ENCODE measurements at places on chromosomes 2 and 18.

DNA sequence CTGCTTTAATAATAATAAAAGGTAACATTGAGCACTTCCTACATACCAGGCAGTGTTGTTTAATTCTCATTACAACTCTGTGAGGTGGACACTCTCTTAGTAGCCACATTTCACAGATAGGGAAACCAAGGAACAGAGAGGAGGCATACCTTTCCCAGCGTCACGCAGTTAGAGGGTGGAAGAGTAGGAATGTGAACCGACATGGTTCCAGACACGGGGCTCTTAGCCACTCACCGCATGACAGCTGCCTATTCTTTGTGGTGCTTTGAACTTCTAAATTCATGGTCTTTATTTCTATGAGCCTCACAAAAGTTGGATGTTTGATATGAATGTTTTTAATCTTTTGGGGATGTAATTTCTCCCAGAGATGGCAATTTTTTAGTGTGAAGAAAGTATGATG lies 76.0 kb downstream of the OSBPL6 start:
- no peak for DNase-seq

DNA sequence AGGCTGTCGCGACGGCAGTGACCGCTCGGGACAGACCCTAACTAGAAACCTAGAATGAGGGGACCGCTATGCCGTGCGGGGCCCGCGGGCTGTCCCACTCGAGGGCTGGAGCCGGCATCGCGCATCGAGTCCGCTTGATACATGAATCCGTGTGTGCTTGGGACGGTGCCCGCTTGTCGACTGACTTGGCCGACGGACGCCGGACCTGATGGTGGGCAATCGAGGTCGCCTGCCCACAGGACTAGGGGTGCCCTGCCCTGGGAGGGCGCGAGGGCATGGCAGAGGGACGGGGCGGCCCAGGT lies 749 bp upstream of the PTMA start:
- DNase-seq = peak; percentile 88

GRCh38 chr2:159201360-159202063 lies 85.0 kb downstream of the WDSUB1 start:
- no peak for DNase-seq

DNA sequence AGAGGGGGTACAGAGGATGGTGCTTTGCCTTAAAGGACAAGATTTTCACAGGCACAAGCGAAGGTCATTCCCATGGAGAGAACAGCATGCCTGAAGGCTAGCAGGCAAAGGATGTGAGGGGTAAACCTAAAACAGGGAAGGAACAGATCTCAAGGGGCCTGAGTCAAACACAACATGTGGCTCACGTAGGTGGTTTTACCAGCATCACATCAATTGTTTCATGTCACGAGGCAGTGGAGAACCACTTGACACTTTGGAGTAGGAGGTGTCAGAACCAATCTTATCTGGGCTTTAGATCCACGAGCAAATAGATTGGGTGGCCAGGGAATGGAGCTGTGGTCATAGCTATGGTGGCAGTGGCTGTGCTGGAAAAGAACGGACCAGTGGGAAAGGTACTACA lies 8.4 kb downstream of the COX5B start:
- no peak for DNase-seq

- DNase-seq = no peak
Observed at GRCh38 chr2:20573620-20574422, 77.1 kb downstream of the HS1BP3 start.

- no peak for DNase-seq
Observed at GRCh38 chr2:222477962-222478608, 53.7 kb downstream of the SGPP2 start.

DNA sequence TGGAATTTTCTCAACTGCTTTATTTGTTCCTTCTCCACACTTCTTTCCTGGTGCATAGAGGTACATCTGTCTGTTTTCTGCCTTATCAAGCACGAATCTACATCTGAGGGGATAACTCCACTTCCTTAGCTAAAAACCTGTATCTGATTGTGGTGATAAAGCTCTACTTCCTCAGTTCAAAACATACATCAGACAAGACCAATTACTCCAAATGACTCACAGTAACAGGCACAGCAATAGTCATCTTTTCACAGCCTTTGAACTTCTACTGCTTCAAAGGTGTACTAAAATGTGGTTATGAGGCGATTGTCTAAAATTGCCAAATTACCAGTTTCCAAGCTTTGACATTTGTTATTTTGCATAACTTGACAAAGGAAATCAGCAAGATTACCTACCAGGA lies 803.6 kb upstream of the ZEB2 start:
- no peak for DNase-seq

DNA sequence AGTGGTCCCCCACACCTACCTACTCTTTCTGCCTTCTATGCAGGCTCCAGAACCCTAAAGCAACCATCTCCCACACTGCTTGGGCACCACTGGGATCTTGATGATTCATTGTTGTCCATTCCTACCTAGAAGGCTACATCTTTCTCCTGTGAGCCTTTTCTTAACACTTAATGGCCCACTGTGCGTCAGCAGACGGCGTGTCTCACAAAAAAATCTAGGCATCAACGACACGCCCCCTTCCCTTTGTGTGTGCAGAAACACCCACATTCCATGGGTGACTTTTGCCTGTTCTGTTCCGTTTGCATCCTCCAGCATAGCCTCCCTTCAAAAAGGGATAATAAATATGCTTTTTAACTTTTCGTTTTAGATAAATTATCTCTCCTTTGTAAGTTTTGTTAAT lies 99.7 kb upstream of the CYRIA start:
- no peak for DNase-seq

- peak; percentile 67 for DNase-seq
Observed at GRCh38 chr2:231463698-231464575, at the start of gene NCL. TSS of gene NCL (minus strand) at chr2:231464484. CDS start at chr2:231464353, 131 bp downstream.

Data from right forelimb (tissue), 1 donor.